Activated naive CD4-positive, alpha-beta T cell treated with anti-CD3 and anti-CD28 coated beads for 36 hours (primary cell): ENCODE measurements at places on chromosomes 16 and 17.

DNA sequence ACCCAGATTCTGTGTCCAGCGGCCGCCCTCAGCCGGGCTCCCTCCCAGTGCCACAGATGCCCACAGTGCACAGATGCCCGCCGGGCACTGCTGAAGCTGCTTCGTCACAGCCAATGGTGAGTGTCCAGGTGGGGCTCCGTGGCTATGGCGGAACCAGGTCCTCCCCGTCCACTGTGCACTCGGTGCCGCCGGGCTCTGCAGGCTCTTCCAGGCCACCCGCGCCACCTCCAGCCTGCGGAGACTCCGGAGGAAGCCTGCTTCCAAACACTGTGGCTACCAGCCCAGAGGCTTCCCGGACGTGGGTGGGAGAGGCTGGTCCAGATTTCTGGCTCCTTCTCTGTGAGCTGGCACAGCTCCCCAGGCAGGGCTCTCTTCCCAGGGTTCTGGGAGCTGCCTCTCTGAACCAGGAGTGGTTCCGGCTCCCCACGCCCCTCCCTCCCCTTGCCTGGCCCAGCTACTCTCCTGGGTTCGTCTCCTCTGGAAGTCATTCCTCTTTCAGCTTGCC lies 2.8 kb upstream of the PYCR1 start:
- DNase-seq = no peak

DNA sequence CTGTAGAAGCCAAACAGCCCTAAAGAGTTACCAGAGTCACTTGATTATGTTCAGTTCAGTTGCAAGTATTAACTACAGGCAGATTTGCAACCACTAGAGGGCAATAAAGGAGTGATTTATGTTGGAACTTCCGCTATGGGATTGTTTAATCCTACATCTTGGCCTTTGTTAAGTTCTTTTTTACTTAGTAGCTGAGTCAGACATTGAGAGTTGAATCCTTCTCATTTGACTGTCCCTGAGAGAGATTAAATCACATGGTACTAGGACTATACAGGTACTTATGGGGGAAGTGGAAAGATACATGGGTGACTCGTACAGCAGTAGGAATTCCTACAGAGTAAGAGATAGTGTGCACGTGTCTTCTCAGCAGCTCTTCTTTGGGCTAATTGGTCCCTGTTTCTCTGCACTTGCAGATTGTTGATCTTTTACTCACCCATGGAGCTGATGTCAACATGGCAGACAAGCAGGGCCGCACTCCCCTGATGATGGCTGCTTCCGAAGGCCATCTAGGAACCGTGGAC lies 40.3 kb downstream of the CYB561 start:
- DNase-seq = no peak

DNA sequence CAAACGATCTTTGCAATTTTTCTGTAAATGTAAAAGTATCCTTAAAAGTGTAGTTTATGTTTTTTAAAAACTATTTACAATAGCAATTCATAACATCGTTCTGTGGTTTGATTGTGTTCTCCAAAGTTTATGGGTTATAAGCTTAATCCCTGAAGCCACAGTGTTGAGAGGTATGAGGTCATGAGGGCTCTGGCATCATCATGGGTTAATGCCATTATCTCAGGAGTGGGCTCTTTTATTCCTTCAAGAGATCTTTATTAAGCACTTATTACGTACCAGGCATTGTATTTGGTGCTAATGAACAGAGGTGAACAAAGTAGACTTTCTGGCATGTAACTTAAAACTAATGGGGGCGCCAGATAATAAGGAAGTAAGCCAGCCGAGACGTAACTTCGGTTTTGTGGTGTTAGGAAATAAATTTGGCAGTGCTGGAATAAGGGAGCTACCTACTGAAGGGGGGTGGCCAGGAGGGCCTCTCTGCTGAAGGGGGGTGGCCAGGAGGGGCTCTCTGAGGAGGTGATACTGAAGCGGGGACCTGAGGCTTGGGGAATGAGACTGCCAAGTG lies 158.1 kb downstream of the VPS53 start:
- no peak for DNase-seq

DNA sequence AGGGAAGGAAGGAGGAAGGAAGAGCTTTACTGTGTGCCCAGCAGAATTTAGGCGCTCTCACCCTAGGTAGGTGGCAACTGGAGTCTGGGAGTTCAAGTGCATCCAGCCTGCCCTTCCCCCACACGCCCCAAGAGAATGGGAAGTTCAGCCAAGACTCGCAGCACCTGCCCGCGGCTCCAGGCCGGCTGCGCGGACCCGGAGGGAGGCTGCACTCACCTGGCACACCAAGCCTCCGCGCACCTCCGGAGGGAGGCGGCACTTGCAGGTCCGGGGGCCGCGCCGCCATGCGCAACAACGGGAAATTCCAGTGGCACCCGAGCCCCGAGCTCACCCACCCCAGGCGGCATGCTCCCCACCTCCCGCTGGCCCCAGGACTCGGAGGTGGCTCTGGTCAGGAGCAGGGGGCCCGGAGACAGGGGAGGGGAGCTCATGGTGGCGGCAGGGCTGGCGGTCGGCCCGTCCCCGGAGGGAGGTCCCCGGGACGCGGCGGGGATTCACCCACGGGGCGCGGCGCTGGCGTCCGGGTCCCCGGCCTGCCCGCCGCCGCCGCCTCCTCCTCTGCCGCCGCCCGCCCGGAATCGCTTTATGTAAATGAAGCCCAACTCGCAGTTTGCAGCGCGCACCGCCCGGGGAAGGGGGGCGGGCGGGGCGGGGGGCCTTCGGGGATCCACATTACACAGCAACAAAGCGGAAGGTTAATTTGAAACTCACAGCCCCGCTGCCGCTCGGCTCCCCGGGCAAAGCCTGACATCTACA lies at the start of gene ZFHX3:
ZFHX3 (minus strand) TSS at position 593 of the 756 bp plus-strand sequence. CDS start 87,983 bp downstream, outside the sequence.
- peak; percentile 57 for DNase-seq

DNA sequence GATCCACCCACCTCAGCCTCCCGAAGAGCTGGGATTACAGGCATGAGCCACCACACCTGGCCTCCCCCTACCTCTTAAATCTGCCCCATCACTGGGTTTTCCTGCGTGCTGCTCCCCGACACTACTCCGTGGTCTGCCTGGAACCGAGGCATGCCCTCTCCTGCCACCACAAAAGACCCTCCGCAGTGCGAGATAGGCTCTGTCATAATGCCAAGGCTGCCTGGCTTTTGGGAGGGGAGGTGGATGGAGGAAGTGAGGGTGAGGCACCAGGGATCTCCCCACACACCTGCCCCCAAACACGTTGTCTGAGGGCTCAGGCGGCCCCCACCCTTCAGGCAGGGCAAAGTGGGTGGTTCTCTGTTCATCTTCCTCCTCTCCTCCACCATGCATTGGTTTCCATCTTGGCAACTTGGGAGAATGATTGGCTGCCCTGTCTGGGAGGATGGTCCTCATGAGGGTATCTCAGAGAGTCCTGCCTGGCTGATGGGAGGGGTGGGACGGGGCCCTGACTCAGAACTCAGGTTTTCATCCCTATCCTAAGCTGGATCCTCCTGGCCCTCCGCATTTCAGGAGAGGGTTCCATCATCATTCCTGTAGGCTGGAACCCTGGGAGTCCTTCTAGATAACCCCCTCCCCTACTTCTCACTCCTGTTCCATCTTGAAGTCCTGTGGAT lies 23.2 kb downstream of the IGFBP4 start:
- no peak for DNase-seq

DNA sequence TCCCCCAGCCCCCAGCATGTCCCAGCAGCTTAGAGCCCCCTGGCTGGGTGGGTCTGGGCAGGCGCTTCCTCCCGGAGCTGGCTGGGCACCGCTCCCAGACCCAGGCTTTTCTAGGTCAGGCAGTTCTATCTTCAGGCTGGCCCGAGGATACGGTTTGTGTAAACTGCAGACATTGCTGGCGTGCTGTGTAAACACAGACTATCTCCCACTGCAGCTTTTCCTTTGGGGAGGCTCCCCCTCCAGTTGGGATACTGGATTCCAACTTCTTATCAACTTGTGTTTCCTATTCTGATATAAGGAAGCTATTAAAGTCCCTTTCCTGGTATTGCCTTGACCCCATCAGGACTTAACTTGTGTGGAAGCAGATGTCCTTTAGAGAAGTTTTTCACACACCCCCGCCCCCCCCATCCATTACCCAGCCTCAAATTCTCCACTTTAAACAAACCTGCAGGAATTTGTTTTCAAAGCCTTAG lies 18.3 kb upstream of the GNA13 start:
- DNase-seq = no peak

DNA sequence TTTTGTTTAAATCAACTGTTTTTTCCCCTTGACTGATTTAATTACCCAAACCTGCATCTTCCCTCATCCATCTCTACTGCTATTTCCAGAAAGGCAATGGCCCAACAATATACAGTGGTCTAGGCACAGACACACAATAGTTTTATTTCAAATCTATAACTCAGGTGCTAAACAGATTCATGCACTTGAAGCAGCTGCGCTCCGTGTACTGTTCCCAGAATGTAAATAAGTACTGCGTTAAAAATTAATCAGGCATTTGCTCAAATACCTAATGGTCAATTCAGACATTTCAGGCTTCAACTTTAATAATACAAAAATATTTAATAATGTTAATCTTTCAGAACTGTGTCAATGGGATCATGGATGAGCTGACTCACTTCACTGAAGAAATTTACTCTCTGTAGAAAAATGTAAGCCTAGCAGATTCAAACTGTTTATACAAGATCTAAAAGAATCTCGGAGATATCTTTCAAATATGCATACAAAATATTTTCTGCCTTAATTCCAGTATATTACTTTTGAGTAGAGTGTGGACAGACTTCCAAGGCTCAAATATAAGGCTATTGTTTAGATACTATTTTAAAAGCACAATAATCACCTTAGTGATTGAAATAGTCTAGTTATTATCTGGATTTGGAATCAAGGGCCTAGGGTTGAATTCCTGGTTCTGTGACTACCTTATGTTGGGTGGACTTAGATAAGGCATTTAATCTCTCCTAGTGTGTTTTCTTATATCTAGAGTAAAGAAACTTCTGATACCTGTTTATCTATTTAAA lies 97.4 kb upstream of the PSMD7 start:
- no peak for DNase-seq

DNA sequence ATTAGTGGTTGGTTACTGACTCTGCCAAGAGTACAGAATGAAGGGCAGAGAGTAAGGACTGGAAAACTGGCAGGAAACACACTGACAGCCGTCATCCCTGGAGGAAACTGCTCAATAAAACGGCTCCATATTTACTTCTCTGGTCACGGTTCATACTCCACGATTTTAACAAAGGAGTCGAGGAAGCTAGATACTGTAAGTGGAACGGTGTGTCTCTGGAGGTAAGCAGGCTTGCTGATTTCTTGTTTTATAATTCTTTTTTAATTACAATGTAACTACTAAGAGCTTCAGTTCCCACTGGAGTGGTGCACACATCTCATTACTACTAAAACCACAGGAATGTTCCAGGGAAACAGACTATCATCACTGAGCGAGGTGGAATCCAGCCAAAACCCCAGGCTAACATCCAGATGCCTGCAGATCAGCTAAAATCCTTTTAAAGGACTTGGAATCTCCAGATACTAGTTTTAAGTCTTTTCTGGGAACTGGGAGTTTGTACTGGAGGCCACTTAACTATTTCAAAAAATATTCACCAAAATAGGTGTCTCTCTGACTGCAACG lies 17.8 kb downstream of the SERPINF1 start:
- DNase-seq = no peak

DNA sequence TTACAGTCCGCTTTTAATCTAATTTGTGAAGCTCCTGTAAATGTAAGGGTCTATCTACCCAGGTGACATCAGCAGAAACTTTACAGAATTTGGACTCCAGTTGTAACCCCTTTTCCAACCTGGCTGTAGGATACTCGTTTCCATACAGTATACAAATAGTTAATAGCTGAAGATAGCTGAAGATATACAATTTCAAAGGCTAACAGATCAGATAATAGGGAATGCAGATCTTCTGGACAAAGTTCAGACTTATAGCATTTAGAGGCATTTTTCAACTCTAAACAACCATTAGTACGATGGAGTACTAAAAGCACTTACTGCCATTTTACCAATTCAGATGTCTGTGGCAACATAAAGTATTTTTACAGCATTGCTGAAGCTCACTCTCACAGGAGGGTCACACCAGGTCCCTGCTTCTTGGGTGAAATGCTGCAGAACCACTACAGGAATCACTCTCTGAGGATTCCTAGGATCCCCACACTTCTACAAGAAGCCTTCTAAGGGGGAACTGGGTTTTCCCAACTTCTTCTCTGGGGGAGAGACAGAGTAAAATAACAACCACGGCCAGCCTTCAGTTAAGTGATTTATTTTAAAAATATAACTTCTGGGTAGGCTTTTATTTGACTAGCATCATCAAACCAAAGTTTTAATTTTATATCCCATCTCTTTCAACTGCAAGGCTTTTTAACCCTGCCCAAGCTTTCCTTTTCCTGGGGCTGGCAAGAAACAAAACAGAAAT lies 2.9 kb downstream of the VEZF1 start:
- DNase-seq = no peak
